ENCODE measurements at places on chromosomes 16 and 17. TPM values are rescaled to one million over a fixed set of nuclear protein-coding genes. Genes with fewer than 3 reads are reported as not detected.

Gene WDR45B
- 116 TPM for polyA plus RNA-seq

Gene CCDC47
- 55.3 TPM for polyA plus RNA-seq

Gene NPIPB13
- 0.92 TPM for polyA plus RNA-seq

Gene SLC9A5
- 2.1 TPM for polyA plus RNA-seq

Gene KCNJ18
- polyA plus RNA-seq = not detected

- no peak for DNase-seq
These were observed 1629.5 kb upstream of the GOT2 start for GRCh38 chr16:60363566-60363965.

DNA sequence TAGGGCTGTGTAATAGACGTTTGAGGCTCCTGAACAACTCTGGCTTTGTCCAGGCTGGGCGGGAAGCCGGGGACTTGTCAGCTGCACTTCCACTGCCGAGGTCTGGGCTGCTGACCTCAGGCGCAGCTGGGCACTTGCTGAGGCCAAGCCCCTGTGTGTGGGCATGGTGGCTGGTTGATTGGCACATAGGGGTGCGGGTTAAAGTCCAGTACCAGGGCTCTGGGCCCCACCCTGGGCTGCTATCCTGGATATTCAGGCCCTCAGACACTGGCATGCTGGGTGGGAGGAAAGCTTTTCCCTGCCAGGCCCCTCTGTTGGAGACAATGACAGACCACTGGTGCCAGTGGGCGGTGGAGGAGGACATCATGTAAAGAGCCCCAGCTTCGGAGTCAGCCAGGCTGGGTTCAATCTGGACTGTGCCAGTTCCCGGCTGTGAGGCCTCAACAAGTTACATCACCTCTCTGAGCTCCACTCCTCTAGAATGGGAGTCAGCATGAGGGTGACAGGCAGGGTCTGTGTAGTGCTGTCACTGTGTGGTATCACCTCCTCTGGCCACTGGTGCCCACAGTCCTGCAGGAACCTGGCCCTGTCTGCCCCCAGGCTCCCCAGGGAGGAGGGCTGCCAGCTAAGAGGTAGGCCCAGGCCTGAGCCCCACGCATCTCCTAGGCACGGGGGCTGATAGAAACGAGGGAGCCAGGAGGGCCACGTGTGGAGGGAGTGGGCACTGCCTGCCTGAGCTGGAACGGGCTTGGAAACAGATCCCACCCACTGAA lies 42.5 kb downstream of the PSME3IP1 start:
- no peak for DNase-seq

GRCh38 chr16:20968765-20969164 lies 68.2 kb downstream of the LYRM1 start:
- DNase-seq = no peak

DNA sequence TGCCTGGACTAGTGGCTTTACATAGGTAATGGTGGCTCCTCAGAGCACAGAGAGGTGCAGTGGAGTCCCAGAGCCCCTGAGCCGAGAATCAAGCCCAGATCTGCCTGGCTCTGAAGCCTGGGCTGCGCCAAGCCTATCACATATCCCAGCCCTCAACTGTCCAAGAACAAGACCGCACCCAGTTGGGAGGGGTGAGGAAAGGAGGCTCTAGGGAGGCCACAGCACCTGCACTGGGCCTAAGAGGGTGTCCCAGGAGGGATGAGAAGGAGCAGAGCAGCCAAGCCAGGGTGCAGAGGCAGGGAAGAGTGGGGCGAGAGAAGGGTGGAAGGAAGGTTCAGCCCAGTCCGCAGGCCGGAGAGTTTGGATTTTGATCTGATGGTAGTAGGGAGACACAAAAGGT lies 941 bp upstream of the RNF112 start:
- no peak for DNase-seq

DNA sequence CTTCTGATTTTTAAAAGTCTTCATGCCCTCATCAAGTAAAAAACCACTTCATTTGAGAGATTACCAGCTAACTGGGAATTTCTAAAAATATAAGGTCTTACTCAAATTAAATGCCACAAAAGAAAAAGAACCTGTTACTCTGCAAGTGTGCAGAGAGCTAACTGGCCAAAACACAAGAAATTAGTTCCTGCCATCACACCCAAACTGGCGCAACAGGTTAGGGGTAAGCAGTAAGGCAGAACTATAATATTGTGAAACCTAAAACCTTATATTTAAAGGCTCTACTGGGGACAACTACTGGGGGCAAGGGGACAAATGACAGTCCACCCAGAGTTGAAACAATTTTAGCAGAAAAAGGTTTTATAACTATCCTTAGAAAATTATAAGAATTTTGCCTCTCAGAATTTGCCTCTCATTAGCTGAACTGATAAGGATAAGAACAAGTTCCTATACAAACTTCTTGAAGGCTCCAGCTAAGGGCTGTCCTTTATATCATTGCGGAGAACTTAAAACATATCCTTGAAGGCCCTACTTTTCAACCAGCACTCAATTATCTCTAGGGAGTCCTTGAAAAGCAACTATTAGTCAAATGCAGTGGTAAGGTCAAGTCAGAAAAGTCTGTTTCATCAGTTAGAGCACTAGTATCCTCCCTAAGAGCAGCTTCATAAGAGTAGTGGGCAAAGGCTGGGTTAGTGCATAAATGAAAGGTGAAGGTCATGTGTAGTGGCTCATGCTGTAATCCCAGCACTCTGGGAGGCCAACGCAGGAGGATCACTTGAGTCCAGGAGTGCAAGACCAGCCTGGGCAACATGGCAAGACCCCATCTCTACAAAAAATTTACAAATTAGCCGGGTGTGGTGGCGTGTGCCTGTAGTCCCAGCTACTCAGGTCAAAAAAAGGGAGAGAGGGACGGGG lies 31.5 kb downstream of the SMURF2 start:
- no peak for DNase-seq

DNA sequence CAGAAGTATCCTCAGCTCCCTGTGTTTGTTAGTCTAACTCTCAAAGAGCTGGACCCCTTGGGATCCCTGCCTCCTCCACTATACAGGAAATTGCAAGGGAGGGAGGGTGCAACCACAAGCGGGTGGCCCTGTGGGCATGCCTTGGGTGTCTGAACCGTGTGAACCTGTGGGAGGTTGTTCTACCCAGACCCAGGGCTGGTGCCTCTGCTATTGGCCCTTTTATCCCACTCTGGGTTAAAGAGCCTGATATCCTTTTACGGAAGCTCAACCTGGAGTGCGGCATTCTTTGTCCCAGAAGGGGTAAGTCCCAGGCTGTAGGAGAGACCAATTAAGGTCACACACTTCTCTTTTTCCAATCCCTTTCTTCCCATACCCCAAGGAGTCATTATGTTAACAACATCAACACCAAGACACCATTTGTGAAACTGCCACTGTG lies 53.4 kb downstream of the ARSG start:
- DNase-seq = no peak

DNA sequence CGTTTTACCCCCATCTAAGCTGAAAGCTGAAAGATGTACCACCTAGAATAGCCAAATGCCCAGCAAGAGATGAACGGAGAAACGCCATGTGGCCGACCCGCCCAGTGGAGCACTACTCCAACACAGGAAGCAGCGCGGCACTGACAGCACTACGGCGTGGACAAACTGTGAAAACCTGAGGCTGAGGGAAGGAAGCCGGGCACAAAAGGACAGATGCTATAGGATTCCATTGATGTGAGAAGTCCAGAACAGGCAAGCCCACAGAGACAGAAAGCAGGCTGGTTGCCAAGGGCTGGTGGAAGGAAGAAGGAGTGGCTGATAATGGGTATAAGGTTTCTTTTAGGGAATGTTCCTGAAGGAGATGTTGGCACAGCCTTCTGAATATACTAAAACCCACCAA lies 29.4 kb upstream of the SLC38A8 start:
- no peak for DNase-seq

DNA sequence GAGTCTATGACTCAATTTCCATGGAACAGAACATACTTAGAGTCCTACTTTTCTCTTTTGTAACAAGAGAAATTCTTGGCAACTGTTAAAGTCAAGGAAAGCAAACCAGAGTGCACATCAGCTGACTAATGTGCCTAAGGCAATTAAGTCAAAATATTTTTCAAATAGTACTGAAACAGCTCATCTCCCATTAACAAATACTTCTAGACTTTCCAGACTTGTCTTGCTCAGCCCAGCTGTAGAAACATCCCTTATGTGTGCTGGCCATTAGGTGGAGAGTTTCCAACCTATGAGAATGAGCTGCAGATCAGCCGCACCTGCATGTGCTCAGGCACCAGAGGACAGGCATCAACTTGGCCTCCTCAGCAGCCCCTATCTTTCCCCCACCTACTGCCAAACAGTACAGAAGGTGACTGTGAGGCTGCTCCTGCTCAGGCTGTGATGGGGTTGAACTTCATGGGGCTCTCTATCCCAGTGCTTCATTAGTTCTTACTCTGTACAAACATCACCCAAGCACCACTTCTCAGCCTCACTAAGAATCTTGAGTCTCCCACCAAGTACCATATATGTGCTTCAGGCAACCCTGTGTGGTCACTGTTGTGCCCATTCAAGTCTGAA lies 32.2 kb downstream of the TEX2 start:
- peak; percentile 96 for DNase-seq

DNA sequence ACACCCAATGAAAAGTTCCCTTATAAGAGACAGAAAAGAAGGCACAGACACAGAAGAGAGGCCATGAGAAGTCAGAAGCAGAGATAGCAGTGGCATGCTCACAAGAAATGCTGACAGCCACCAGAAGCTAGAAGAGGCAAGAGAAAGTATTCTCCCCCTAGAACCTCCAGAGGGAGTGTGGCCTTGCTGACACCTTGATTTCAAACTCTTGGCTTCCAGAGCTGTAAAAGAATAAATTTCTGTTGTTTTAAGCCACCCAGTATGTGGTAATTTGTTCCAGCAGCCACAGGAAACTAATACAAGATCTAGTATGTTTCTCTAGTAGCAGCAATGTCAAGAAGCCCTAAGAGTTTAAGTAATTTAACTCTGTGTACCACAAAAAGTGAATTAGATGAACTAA lies 87.2 kb upstream of the NOG start:
- DNase-seq = no peak

DNA sequence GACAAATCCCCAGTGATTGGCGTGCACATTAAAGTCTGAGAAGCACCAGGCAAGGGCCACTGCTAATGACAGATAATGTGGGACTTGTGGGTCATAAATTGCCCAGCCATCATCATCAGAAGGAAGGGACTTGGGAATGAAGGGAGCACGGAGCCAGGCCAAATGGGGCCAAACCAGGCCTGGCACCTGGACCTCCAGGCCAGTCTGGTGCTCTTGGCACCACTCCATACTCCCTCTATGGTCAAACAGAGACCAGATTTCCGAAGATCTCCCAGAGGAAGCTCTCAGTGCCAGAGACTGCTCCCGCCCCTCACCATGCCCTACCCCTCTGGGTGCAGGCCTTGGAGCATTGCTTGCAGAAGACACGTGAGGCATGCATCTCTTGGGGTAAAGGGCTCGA lies 142.2 kb downstream of the CCDC182 start:
- DNase-seq = no peak

DNA sequence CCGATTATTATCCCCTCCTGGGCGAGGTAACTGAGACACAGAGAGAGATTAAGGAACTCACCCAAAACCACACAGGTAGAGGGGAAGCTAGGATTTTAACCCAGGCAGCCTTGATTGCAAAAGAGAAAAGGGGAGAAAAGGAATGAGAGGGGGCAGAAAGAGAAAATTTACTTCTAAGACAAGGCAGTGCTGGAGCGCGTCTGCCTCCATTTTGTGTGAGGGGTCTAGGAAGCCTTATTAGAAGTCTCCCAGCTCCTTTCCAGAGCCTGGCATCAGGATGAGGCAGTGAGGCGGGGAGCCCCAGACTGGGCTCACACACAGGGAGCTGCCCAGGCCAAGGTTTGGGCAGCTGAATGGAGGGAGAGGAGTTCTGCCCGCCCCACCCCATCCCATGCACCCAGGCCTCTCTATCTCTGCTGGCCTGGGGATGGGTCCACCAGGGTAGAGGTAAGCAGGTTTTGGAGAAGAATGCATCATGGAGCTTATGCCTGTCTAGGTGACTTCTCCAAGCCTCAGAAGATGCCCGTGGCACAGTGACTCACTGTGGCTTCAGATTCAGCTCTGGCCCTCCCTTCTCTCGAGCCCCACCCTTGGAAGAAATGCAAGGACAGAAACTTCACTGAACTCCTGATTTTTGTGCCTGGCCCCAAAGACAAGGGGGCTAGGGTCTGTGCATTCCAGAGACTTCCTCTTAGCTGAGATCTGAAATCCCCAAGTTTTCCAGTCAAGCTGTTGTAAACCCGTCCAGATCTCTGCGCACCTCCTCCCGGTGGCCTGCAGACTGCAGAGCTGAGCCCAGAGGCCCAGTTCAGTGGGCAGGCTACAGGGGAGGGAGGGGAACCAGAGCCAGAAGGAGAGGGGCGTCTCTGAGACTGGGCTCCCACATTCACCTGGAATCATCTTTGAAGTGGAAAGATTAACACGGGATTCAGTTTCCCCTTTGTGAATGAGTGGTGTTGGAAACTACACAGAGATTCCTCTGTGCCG lies 95.1 kb upstream of the CDH5 start:
- no peak for DNase-seq
